D341Med (cell line): ENCODE measurements at places on chromosomes 1 and 21.
A peak's percentile ranks its signal among the peaks of the same experiment; 100 is the strongest.

GRCh38 chr1:43766086-43766784 is 58.9 kb downstream of the ST3GAL3 start:
- DNase-seq = no peak

- no peak for DNase-seq
Measured at GRCh38 chr1:183568176-183569021, 21.9 kb downstream of the NCF2 start.

DNA sequence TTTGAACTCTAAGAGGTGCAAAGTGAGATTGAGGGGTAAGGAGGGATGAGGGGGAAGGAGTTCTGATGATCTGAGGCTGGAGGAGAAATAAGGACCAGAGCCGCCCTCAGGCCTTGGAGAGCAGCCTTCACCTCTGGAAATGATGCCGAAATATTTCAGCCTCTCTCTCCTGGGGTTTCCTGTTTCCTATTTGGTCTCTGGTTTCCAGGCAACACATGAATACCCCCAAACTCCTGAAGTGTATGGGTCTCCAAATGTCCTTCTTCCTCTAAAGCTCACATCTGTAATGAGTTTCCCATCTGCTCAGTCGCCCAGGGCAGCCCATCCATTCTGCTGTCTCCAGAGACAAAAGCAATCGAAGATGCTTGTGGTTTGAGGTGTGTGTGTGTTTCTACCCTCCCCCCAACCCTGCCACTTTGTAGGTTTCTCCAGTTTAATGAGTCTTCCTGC is 52.0 kb upstream of the FAM20B start:
- DNase-seq = no peak

DNA sequence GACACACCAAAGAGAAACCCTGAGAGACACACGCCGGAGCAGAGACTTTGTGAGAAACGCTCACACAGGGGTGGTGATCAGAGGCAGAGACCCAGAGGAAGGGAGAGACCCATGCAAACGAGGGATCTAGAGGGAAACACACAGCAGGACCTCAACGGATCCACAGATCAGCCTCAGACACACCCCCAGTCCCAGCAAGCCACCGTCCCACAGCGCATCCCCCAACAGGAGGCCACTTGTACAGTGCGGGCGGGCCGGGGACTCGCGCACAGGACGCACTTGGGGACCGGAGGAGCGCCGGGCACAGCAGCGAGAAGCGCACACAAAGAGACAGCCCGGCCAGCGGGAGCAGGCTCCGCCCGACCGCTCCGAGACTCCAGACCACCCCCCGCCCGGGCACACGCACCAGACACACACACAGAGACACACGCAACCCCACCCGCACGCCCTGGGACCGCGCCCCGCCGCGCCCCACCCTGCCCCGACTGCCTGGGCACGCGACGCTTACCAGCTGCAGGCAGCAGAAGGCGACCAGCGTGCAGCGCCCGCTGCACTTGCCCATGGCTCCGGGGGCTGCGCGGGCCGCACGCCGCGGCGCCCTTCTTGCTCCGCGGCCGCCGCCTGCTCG is 587 bp downstream of the NKAIN1 start:
- DNase-seq = peak; percentile 81

- peak; percentile 38 for DNase-seq
Measured at GRCh38 chr21:20739421-20739820, 258.8 kb upstream of the NCAM2 start.

GRCh38 chr1:46301406-46301807 is 2.0 kb downstream of the LRRC41 start:
- no peak for DNase-seq

GRCh38 chr1:172447641-172448040 is 3.8 kb upstream of the PIGC start:
- DNase-seq = no peak

GRCh38 chr1:160353223-160353622 is 10.0 kb downstream of the NCSTN start:
- peak; percentile 55 for DNase-seq

GRCh38 chr1:40668769-40669525 is 3.5 kb upstream of the RIMS3 start:
- peak; percentile 86 for DNase-seq

GRCh38 chr1:114669562-114670082 is at the start of gene DENND2C:
Gene DENND2C (minus strand): TSS chr1:114670049. CDS start chr1:114625984, 44,065 bp downstream.
- DNase-seq = no peak

GRCh38 chr1:200888349-200888838 is 6.3 kb upstream of the INAVA start:
- DNase-seq = peak; percentile 36

DNA sequence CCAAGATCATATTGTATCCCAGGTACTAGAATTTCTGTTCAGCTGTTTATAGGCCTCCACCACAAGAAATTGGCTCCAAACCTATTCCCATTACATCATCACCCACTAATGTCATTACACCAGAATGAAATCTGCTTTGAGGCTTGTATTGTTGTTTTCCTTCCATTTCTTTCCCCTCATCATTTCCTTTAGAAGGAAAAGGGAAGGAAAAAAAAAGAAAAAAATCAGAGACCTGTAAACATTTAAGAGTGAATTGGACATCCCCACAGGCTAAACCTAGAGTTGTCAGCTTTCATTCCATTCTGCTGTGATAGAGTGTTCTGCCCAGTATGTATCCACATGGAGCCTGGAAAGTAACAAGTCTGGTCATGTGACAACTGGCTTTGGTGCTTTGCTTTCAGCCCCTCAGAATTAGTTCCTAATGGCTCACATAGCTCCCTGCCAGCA is 44.6 kb downstream of the NFYC start:
- no peak for DNase-seq

DNA sequence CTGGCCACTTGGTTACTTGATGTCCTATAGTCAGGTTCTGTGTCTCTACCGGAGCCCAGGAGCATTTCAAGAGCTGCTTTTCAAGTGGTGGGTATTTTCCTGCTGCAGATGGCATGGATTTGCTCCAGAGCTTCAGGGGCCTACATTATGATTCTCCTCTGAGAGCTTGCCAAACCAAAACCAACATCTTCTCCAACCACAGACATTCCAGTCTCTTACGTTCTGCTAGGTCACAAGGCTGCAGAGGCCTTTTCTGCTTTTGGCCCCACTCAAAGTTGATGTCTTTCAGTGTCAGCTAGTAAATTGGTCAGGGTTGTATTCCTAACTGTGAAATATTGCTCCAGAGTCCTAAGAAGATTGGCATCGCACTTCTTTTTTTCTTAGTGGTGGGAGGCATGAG is 14.7 kb upstream of the AQP10 start:
- DNase-seq = no peak

GRCh38 chr1:187476671-187477070 is 647.9 kb downstream of the PLA2G4A start:
- peak; percentile 41 for DNase-seq

DNA sequence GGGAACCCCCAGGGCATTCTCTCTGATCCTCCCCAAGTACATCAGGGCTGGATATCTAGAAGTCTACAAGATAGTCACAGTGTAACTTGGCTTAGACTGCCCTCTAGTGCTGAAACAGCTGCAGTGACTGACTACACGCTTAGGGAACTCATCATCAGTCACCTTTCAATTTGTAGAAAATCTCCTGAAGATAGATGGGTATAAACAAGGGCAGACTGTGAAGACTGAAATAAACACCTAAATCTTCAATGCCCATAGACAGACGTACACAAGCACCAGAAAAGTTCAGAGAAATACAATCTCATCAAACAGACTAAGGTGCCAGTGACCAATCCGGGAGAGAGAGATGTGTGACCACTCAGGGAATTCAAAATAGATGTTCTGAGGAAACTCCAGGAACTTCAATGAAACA is 46.6 kb downstream of the PACC1 start:
- peak; percentile 82 for DNase-seq

GRCh38 chr1:94729267-94729666 is 90.9 kb upstream of the SLC44A3 start:
- DNase-seq = no peak

GRCh38 chr1:107058245-107059032 is 2.0 kb downstream of the PRMT6 start:
- DNase-seq = no peak

DNA sequence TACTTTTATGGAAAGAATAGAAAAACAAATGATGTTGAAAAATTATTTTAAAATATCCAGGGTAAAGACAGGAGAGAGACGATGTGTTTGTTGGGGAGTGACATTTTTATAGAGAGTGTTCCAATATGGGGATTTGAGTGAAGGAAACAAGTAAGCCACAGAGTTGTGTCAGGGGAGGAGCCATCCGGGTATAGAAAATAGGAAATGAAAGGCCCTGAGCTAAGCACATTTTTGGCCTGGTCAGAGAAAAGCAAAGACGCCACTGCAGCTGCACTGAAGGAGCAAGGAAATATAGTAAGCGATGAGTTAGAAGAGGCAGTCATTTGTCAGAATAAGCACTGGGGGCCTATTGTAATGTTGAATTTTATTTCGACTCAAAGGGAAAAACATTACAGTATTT is 107.3 kb upstream of the ADGRL4 start:
- DNase-seq = no peak

DNA sequence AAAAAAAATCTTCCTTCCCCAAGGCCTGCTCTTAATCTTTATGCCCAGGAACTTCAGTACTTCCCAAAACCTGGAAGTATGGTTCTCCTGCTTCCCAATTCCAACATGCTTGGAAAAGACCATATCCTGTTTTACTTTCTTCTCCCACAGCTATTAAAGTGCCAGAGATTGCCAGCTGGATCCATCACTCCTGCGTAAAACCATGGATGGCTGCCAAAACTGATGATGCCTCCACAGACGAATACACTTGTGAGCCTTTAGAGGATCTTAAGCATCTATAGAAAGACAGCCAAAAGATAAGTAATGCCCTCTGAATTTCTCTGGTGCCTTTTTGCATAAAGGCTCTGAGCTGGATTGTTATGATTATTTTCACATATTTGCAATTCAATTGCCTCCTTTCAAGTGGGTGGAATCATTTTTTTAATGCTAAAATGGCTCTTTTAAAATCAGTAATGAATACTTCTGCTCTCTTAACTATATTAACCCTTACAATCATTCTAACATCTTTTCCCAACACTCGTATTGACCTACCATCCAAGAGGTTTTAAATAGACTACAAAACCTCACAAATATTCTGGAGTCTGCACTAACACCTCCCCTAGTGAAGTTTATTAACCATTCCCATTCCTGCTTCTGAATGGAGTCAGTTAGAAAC is 1807.8 kb downstream of the BRINP3 start:
- no peak for DNase-seq

DNA sequence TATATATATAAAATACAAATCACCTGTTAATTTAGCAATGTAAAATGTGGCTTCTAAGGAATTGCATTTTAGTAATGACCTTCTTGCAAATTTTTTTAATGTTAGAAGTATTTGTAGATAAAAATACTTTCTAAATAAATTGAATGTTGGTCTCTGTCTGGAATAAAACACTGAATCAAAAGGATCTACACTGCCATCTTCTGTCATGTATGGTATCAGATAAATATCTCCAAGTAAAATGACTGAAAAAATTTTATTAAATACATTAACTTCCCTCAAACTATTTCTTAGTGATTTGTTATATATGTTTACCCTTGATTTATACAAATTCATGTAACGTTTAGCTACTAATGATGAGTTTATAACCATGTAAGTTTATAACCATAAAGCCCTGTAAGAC is 2029.3 kb downstream of the MRPL39 start:
- no peak for DNase-seq

- no peak for DNase-seq
Measured at GRCh38 chr1:2617971-2618470, 14.8 kb downstream of the MMEL1 start.

- no peak for DNase-seq
Measured at GRCh38 chr1:219402925-219403324, 210.0 kb downstream of the ZC3H11B start.

GRCh38 chr1:156750191-156750672 is 1.2 kb downstream of the HDGF start:
- no peak for DNase-seq

DNA sequence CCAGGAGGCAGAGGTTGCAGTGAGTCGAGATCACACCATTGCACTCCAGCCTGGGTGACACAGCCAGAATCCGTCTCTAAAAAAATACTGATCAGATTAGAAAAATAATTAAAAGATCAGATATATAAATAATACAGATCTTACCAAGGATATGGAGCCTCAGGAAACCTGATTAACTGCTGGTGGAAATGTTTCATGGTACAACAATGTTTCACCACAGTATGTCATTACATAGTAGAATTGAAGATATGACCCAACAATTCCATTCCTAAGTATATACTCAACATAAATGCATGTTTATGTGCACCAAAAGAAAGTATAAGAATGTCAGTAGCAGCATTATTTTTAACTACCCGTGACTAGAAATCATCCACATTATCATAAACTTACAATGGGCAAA is 41.7 kb downstream of the CD53 start:
- DNase-seq = no peak

GRCh38 chr21:35102488-35103371 is 53.6 kb upstream of the RUNX1 start:
- DNase-seq = no peak

- DNase-seq = no peak
Measured at GRCh38 chr1:241918879-241919278, 38.7 kb upstream of the BECN2 start.

DNA sequence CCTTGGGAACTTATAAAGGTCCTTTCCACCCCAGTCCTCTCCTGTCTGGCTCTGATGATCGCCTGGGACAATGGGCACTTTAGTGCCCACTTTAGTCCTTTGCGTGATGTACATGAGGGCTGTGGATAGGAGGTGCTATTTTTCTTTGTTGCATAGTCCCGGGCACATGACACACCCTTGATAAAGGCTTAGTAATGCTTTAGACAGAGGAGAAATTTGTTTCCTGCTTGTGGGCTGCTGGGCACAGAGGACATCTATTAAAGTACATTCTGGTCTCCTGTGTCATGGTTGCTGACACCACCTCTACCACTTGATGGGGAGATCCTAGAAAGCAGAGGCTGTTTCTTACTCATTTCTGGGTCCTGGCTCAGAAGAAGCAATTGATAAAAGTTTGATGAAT is 5.4 kb upstream of the KNCN start:
- no peak for DNase-seq

DNA sequence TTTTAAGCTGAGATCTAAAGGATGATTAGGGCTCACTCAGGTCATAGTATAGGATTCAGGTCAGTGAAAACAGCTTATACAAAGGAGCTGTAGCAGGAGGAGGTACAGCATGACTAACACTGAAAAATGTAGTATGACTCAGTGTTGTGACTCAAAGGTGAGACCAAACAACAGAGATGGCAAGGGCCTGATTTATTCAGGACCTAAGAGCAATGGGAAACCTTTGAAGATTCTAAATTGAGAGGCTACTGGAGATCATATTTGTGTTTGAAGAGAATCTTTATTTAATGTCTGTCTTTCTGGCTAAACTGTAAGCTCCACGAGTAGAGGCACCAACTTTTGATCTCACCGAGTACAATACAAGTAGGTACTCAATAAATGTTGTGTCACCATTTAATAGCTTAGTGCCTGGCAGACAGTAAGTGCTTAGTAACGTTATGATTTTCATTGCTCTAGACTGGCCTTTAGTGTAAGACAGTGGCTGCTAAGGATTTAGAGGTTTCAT is 43.5 kb downstream of the PRKAA2 start:
- DNase-seq = peak; percentile 10
